GM06990 (cell line): ENCODE measurements at places on chromosomes 1 and 21.

GRCh38 chr1:191034132-191034531 is 556.5 kb upstream of the BRINP3 start:
- DNase-seq = no peak

GRCh38 chr21:31922881-31923280 is 50.1 kb downstream of the HUNK start:
- no peak for DNase-seq

DNA sequence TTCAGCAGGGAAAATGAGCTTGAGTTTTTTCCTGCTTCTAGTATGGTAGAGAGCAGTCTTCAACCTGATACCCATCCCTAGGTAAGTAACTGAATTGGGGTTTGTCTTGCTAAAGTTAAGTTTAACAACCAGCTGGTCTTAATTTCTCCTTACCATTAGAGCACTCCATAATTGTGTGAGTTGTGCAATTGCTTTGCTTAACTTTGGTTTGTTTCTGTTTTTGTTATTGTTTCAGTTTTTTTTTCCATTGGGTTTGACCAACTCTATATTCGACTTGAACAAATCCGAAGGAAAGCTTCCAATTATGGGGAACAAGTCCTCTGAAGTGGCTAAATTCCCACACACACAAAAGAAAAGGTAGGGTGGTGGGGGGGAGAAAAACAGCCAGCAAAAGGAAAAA is 641.1 kb downstream of the PLA2G4A start:
- no peak for DNase-seq

DNA sequence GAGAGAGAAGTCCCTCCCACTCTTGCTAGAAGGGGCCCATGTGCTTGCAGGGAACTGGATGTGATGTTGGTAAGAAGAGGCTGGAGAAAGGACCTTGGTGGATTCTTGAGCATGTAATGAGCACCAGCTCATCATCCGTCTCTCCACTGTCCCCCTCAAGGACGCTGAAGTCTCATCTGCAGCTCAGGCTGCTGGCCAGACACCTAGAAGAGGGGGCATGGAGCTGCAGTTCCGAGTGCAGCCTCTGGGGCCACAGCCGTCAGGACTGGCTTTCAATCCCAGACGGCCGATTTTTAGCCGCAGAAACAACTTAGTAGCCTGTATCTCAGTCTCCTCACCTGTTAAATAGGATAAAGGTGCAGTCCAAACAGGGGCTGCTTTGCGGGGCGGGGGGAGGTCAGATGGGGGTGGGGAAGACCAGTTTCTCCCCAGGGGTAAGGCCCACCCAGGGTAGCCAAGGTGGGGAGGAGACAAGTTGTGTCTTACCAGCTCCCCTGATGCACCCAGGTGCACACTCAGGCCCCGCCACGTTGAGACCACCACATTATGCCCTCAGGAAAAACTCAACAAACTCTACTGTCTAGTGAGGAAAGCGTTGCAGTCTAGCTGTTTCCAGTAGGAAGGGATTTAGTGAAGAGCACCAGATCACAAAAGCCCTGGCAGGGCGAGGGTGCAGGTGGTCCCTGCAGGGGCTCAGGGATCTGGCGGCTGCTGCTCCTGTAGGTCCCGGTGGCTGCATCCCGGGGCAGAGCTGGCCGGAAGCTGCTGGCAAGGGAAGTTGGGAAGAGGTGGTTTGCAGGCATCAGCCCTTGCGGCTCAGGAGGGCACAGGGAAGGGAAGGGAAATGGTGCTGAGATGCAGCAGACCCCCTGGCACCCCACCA is 29.5 kb downstream of the LDLRAP1 start:
- DNase-seq = no peak

GRCh38 chr1:92743221-92743620 is 41.7 kb downstream of the EVI5 start:
- no peak for DNase-seq

GRCh38 chr1:107963601-107964335 is 1.2 kb downstream of the VAV3 start:
- peak; percentile 80 for DNase-seq

DNA sequence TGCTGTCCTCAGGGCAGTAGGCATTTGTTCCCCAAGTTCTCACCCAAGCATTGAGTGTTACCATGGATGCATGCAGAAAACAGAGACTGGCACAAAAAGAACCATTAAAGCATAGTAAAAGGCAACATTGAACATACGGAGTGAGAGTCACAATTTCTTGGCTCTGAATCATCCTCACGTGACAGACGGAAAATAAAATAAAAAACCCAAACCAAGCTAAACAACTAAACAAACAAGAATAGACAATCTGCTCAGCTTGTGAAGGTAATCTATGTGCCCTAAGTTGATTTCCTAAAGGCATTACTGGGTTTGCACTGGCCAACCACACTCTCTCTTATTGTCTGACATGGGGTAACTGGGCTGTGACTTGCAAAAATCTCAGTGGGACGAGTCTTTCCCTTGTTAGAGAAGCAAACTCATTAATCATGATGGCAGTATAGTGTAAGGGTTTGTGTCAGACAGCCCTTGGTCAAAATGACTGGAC is 306.0 kb downstream of the ASTN1 start:
- no peak for DNase-seq

- DNase-seq = no peak
Measured at GRCh38 chr21:46025113-46025770, 43.7 kb downstream of the COL6A1 start.

GRCh38 chr1:24896596-24897262 is 33.3 kb downstream of the RUNX3 start:
- DNase-seq = no peak

DNA sequence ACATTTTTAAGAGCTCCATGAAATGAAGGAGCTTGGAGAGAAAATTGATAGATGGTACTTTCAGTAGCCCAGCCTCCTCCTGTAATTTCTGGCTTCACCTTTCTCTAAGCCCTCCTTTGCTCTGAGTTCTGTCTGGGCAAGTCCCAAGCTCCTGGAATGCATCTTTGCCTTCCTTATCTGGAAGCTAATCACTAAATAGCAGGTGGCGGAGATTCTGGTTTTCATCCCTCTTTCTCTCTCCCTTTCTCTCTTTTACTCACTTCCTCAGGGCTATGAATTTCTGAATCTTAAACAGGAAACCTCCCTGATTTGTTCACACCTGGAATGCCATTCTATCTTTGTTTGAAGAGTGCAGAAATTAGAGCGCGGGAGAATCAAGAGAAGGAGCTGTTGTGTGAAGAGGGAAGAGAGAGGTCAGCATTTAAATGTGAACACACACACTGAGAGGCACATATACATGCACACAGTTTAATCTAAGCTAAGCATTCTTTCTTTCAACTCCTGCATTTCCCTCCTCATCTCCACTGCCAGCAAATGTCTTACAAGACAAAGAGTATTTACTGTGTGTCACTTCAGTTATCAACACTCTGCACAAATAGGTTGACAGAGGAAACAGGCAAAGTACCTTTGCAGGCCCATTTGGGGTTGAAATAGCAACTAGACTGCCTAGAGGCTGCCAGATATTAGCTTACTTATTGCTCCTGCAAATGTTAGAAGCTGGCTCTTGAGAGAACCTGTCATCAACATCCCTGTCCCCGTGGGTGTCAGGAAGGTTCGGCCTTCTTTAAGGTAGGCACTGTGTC is 199.4 kb upstream of the CAMK1G start:
- DNase-seq = no peak

DNA sequence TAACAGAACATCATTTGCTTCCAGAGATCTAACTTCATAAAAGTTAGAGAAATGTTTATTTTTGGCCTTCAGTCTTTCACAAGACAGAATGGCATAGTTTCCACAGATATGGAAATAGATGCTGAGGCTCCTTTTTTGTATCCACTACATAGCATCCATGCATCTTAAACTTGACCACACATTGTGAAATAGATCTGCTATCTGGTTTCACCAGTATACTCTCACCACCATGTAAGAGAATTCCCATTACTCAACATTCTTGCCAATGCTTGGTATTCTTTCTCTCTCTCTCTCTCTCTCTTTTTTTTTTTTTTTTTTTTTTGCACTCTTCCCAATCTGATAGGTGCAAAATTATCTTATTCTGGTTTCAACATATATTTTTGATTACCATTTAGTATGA is 52.1 kb upstream of the PRMT6 start:
- no peak for DNase-seq

- no peak for DNase-seq
Measured at GRCh38 chr1:80064524-80064923, 1058.0 kb upstream of the ADGRL4 start.

- peak; percentile 12 for DNase-seq
Measured at GRCh38 chr1:112794654-112795239, 79.6 kb upstream of the PPM1J start.

GRCh38 chr1:179034720-179035119 is 9.0 kb downstream of the FAM20B start:
- peak; percentile 72 for DNase-seq

DNA sequence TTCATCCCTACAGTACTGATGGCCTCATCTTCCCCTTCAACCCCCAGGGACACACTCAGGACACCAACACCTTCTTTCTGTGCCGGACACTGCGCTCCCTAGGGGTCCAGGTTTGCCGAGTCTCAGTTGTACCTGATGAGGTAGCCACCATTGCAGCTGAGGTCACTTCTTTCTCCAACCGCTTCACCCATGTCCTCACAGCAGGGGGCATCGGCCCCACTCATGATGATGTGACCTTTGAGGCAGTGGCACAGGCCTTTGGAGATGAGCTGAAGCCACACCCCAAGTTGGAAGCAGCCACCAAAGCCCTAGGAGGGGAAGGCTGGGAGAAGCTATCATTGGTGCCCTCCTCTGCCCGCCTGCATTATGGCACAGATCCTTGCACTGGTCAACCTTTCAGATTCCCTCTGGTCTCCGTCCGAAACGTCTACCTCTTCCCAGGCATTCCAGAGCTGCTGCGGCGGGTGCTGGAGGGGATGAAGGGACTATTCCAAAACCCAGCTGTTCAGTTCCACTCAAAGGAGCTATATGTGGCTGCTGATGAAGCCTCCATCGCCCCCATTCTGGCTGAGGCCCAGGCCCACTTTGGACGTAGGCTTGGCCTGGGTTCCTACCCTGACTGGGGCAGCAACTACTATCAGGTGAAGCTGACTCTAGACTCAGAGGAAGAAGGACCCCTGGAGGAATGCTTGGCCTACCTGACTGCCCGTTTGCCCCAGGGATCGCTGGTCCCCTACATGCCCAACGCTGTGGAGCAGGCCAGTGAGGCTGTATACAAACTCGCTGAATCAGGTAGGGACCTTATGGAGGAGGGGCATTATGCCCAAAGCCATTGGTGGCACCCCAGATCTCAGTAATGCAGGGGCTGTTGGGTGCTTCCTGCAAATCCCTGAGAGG is 5.1 kb upstream of the LENEP start:
- no peak for DNase-seq

GRCh38 chr1:236526079-236526478 is 2.3 kb downstream of the LGALS8 start:
- DNase-seq = no peak

- no peak for DNase-seq
Measured at GRCh38 chr1:198846556-198846955, 207.7 kb downstream of the PTPRC start.

DNA sequence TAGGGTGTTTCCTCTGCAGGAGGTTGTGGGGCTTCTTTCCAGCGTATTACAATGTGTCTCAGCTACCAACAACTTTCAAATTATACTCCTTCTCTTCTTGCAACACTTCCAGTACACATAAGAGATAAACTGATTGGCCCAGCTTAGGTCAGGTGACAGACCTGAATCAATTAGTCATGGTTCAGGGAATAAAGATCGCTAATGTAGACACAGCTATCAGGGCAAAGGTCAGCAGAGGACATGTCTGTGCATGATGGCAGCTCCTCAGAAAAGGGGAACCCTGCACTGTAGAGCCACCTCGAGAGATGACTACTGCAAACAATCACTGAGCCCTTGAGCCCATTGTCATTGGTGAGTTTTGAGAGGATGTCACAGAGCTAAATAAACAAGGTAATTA is 36.8 kb upstream of the PKN2 start:
- DNase-seq = peak; percentile 11

DNA sequence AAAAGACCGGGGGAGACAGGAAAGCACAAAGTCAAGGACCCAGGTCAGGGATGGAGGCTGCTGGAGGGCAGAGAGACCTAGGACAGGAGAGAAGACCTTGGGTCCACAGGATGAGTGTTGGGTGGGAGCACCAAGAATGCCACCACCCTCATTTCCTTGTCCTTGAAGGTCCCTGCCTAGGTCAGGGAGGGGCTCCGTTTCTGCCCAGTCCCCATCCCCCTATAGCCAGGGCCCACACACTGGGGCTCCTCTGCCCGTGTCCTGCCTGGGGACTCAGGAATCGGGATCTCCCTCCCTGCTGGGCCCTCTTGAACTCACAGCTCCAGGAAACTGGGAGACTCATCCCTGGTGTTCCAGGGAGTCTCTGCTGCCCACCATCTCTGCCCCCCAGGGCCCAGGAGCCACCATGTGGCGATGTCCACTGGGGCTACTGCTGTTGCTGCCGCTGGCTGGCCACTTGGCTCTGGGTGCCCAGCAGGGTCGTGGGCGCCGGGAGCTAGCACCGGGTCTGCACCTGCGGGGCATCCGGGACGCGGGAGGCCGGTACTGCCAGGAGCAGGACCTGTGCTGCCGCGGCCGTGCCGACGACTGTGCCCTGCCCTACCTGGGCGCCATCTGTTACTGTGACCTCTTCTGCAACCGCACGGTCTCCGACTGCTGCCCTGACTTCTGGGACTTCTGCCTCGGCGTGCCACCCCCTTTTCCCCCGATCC is 584 bp downstream of the TINAGL1 start:
- DNase-seq = no peak

DNA sequence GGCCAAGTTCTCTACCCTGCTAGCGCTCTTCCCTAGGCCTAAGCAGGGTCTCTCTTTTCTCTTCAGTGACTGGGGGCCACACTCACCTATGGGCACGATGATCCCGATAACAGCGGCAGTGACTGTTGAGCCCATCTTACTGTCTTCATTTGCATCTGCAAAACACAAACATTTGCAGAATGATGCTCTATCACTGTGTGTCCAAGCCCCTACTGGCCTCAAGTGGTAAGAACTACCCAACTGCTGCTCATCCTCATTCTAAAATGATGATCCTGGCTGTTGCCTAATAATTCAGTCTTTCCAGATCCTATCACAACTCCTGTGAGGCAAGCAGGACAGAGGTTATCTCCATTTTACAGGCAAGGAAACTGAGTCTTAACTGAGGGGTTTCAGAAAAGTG is 16.7 kb upstream of the MAGOH start:
- DNase-seq = no peak

DNA sequence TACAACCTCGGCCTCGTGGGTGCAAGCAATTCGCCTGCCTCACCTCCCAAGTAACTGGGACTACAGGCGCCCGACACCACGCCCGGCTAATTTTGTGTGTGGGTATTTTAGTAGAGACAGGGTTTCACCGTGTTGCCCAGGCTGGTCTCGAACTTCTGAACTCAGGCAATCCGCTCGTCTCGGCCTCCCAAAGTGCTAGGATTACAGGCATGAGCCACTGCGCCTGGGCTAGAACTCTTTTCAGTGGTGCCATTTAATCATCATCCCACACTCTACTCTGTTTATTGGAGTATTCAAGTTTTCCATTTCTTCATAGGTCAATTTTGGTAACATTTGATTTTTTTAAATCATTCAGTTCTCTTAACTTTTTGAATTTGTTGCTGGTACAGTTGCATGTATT is 101.3 kb downstream of the DHRS3 start:
- DNase-seq = no peak

DNA sequence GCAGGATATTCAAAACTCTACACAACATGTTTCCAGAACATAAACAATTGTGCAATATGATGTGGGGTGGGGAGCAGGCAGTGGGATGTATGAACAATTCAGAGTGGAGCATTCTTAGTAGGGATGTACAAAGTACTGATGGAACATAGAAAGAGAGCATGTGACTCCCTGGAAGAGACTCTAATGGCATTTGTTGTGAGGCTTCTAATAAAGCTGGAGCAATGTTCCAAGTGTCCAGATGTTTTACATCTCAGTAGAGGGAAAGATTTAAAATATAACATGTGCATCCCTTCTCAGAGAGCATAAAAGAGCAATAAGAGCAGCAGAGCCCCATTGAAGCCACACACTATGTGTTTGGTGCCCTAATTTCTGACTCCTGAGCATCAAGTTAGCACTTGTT is 116.5 kb downstream of the BRINP2 start:
- DNase-seq = no peak
